Fibroblast of skin of abdomen (primary cell): ENCODE measurements at places on chromosomes 7 and 10.

GRCh38 chr7:30188811-30189210, 54.0 kb downstream of the MTURN start:
- no peak for DNase-seq

DNA sequence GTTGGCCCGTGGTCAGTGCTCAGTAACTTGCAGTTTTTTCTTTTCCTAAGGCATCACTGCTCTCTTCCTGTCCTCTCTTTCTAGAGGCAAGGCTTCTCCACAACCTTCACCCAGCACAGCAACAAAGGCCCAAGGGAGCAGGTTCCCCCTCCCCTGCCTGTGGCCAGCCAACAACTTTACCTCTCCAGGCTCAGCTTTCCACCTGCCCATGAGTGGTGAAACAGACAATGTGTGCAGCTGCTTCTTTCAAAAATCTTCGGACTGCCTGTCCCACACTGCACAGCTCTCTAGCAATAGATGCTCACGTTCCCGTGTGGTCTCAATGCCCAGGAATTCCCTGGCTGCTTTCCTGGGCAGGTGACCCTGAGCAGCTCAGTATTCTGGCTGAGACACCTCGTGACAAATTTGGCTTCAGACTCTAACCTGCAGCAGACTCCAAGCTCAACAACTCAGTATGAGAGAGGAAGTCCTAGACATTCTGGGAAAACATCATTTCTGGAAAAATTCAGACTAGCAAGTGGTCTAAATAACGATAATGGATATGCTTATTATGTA, 28.9 kb upstream of the TMEM72 start:
- DNase-seq, result no peak

DNA sequence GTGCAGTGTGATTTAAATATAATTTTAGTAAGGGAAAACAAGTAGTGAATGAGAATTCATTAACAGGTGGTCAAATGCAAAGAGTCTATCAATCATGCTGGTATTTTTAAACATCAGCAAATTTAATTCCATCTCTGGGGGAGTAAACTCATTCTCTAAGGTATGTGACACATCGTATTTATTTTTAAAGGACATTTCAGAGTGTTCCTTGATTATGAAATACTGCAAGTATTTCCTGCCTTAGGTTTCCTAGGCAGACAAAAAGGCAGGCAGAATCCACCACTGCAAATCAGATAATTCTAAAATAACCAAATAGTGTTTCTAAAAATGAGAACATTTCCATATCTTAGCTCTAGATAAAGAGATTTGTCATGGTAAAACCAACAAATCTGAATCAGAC, 193.8 kb downstream of the LRRTM3 start:
- no peak for DNase-seq

DNA sequence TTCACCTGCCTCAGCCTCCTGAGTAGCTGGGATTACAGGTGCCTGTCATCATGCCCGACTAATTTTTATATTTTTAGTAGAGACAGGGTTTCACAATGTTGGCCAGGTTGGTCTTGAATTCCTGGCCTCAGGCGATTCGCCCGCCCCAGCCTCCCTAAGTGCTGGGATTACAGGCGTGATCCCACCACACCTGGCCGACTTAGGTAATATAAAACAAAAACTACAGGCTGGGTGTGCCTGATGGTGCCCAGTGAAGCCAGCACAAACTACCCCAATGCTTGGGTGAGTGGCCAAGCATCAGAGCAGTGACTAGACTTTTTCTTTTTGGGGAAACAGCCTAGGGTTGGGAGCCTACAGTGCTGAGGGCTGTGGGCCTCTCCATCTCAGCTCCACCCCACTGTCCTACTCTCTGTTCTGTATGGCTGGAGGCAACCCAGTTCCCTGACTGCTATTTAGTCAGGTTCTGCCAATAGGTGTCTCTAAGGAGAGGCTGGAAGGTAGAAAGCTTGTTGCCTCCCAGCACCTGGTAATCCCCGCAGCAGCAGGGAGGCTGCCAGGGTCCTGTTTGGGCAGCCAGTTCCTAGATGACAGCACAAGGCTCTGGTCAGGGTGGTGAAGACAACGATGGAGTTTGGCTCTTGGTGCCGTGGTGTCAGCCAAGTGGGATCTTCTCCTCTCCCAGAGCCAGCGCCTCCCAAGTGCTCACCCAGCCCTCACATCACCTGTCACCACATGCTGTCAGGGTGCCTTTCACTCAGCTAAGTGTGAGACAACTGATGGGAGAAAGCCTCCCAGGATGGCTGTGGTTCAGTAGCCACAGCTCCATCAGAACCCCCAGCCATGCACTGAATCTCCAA, 10.4 kb upstream of the NACAD start:
- no peak for DNase-seq

- DNase-seq, result no peak
These were observed 59.5 kb upstream of the CAV2 start for GRCh38 chr7:116439841-116440549.

DNA sequence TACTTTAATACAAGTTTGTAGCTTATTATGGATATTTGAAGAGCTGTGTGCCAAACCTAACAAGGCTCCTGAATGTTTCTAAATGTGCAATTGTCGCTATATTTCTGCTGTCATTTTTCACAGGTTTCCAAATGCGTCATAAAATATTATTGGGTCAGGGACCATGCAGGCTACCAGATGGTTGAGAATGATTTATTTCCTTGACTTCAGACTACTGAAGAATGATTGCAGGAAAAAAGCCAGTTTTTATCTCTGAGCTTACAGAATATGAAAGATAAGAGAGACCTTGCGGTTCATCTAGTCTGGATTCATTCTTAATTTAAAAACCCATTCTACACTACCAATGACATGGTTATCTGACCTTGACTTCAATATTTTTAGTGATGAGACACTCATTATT, 55.2 kb downstream of the TSPAN12 start:
- no peak for DNase-seq

DNA sequence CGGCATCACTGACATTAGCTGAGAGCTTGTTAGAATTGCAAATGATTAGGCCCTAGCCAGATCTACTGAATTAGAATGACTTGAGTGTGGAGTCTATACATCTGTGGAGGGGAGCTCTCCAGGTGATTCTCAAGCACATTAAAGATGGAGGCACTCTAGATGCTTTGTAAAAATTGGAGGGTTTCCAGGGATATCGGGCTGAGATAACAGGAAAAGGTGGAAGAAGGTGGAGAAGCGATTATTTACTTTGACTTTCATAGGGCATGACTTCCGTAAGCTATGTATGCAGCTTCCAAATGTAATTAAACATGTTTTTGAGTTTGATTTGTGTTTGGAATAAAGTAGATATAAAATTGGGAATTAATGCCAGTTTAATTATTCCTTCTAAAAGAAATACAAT, 235.0 kb upstream of the PTN start:
- DNase-seq, result no peak

DNA sequence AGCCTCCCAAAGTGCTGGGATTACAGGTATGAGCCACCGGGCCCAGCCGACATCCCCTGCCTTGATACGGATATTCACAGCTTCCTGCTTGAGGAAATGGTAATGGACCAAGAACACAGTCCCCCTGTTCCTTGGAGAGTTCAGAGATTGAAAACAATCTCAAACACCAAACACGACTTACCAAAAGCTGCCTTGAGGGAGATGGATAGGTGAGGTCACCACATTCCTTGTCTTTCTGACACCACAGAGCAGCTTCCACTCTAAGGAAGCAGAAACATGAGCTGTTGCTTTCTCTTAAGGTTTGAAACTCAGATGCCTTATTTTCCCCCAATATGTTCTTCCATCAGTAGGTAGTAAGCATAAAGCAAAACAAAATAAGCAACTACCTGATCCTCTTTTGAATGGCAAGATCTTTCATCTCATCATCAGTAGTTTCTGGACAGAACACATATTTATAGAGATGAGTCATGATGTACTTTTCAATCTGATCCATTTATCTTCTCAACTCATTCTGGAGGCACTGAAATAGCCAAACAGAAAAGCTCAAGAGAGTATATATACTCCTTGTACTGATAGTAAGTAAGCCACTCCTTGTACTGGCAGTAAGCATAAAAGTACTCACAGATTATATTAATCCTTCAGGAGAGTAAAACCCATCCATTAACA, 199.1 kb upstream of the KCTD7 start:
- DNase-seq, result no peak

- DNase-seq, result no peak
These were observed 37.4 kb upstream of the DUSP5 start for GRCh38 chr10:110460111-110460809.

GRCh38 chr7:27172823-27173510, 1.2 kb downstream of the HOXA10 start:
- peak; percentile 75 for DNase-seq

DNA sequence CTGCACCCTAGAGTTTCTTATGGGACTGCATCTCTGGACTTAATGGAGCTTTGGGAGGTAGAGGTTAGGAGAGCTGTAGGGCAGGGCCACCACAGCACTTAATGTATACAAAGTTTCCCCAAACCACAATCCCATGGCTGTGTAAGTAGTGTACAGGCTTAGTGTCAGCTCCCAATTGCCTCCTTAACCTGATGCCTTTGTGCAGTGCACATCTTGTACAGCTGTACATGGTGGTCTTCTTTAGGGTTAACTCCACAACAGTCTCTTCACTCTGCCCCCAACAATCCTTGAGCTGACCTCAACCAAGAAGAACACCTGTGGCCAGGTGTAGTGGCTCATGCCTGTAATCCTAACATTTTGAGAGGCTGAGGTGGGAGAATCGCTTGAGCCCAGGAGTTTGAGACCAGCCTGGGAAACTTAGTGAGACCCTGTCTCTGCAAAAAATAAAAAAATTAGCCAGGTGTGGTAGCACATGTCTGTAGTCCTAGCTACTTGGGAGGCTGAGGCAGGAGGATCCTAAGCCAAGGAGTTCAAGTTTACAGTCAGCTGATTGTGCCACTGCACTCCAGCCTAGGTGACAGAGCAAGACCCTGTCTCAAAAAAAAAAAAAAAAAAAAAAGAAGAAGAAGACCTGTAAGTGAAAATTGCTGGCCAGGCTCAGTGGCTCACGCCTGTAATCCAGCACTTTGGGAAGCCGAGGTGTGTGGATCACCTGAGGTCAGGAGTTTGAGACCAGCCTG, 6.8 kb downstream of the PLAU start:
- DNase-seq, result no peak

DNA sequence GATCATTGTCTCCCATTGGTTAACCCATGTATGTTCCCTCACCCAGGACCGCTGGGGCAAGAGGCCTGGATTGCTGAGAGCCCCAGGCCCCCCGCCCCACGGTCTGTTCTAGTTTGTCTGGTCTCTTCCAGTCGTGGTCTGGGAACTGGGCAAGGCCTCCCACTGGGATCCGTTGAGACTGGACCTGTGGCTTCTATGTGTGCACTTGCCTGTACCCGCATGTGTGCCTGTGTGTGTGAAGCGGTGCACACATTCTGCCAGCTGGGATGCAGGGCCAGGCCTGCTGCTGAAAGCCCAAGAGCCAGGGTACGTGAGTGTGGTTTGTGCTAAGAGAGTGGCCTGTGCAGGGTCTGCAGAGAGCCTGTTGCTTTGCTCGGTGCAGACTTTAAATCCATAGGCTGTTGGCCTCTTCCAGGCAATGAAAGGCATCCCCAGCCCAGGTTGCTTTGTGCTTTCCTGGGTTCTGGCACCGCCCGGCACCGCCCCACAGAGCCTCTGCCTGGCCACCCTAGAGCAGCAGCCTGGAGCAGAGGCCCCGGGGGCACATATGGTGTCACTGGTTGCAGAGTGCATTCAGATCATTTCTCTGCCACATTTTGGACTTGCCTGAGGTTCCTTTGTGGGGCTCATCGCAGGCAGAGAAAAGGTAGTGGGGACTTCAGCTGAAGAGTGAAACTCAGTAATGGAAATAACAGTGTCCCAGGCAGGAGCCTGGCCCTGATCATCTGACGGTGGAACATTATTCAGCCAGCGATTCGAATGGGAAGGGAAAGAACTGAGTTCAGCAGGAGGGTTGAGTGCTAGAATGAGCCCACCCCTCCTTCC, 215.5 kb downstream of the GLRX3 start:
- no peak for DNase-seq

DNA sequence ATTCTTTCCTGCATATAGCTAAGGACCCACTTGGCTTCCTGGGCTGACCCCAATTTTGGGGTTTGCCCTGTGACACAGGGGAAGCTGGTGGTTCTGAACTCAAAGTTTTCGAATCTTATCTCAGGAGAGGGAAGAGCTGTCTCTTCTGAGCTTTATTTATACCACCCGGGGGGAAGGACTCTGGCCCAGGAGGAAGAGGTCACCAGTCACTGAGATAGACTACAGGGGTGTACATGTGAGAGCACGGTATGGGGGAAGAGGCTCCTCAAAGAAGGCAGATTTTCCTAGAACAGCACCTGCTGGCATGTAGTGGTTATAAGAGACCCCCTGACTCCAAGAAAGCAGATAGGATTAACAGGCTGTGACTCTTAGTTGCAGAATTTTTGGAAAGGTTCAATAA, 101.8 kb upstream of the ELMO1 start:
- no peak for DNase-seq

GRCh38 chr7:27410812-27411544, 168.4 kb downstream of the EVX1 start:
- DNase-seq, result no peak

- peak; percentile 28 for DNase-seq
These were observed 1.1 kb upstream of the GTF2I start for GRCh38 chr7:74656441-74656836.

GRCh38 chr7:25965405-25966123, 186.4 kb upstream of the NFE2L3 start:
- DNase-seq, result no peak

DNA sequence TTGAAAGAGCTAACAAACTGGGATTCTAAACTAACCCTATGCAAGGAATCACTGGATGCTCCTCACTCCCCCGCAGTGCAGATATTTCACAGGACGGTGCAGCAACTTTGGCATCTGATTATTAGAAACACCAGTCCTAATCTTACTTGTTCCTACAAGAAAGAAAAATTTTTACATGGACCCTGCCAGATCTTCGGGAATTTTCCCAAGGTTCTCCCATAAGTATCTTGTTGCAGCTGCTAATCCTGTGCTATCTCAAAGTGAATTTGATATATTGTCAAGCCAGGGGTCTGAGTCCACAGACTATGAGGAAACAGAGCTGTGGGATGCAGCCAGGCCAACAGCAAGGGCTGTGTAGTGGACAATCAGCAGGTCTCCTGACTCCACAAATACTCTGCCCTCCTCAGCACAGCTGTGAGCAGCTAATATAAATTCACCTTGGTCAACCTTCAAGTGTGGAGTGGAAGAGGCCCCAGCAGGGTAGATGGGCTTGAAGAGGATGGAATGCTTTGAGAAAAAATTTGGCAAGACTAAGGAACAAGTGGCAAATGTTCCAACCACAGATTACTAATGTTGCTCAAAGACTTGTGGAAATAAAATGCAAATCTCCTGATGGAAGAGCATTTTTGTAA, 25.6 kb downstream of the VSTM4 start:
- DNase-seq, result peak; percentile 35

GRCh38 chr7:135710417-135711138, 17.4 kb downstream of the SLC13A4 start:
- no peak for DNase-seq
